ENCODE measurements at places on chromosomes 4 and X.

DNA sequence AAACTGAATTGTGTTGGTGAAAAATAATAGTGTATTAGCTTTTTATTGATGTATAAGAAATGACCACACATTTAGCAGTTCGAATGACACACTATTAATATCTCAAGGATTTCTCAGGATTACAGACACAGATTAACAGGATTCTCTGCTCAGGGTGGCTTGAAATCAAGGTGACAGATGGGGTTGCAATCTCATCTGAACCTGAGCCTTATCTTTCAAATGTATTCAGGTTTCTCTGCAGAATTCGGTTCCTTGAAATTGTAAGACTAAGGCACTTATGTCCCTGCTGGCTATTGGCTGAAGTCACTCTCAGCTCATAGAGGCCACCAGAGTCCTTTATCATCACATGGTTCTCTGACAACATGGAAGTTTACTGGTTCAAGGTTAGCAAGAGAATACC lies 1780.1 kb downstream of the ARAP2 start:
- no peak for DNase-seq

- peak; percentile 10 for DNase-seq
Observed at GRCh38 chr4:182585321-182585720, 331.9 kb downstream of the DCTD start.

- DNase-seq = no peak
Observed at GRCh38 chr4:6541789-6542188, 33.2 kb upstream of the MAN2B2 start.

GRCh38 chr4:68732653-68733466 lies 62.4 kb upstream of the UGT2B15 start:
- DNase-seq = no peak

Data from H7 (cell line).